ENCODE measurements at places on chromosomes 6 and 20.

GRCh38 chr6:71400852-71401251 is 112.2 kb downstream of the OGFRL1 start:
- DNase-seq, result no peak

- DNase-seq, result no peak
Observed at GRCh38 chr20:25318471-25319240, 70.8 kb downstream of the PYGB start.

DNA sequence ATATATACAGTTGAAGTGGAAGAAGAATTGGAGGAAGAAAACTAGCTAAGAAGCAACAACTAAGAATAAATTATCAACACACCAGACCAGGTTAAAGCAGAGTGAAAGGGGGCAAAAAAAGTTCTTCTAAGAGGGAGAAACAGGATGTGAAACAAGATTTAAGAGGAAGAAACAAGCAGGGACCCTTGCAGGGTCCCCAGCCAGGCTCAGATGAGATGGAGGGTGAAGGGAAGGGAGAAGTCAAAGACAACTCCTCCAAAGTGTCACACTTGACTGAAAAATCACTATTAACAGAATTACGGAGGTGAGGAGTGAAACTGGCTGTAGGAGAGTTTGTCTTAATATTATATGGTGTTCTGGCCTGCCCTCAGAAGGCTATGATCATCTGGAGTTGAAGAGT is 65.4 kb downstream of the MTFR2 start:
- no peak for DNase-seq

DNA sequence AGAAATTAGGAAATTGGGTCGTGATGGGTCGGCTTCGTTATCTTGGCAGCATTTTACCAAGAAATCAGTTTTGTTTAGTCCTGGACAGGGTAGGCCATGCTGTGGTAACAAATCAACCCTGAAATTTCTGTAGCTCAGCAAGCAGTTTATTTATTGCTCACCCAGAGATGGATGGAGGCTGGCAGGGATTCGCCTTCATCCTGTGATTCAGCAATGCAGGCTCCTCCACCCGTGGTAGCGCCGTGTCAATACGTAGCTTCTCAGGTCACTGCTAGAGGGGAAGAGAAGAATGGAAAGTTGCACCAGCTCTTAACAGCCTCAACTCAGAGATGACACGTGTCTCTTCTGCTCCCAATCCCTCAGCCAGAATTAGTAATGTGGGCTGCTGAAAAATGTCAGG is 157.0 kb upstream of the SGK1 start:
- DNase-seq, result no peak

DNA sequence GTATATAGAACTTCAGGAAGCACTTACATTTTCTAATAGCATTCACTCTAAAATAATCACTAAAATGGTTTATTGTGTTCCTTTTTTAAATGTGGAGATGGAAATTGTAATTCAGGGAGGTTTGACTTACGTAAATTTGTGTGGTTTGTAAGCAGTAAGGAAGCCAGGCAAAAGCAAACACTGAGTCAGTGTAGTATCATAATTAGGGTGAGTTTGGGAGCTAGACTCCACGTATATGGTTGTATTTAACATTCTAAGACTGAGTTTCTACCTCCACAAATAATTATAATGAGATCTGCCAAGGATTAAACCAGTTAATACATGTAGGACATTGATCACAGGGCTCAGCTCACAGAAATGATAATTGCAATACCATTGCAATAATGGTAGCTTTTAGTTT is 425.5 kb downstream of the CBLN4 start:
- DNase-seq, result no peak

- no peak for DNase-seq
Observed at GRCh38 chr6:137661601-137662000, 167.4 kb upstream of the OLIG3 start.

GRCh38 chr6:159828074-159828473 is 28.0 kb downstream of the PNLDC1 start:
- DNase-seq, result no peak

GRCh38 chr6:148203281-148203925 is 139.2 kb upstream of the SASH1 start:
- no peak for DNase-seq

- no peak for DNase-seq
Observed at GRCh38 chr6:6752129-6752528, 163.6 kb downstream of the LY86 start.

Data from CMK (cell line).